ENCODE measurements at places on chromosomes 12 and 14. TPM values are rescaled to one million over a fixed set of nuclear protein-coding genes. Genes with fewer than 3 reads are reported as not detected.

The TOMM20L gene
- total RNA-seq: not detected

The MANSC4 gene
- total RNA-seq: not detected

The TNFRSF1A gene
- 94.0 TPM for total RNA-seq

The TSPAN8 gene
- total RNA-seq: not detected

The NKX2-1 gene
- total RNA-seq: not detected

The CLEC4C gene
- not detected for total RNA-seq

The BDKRB2 gene
- total RNA-seq: not detected

The PNP gene
- 58.9 TPM for total RNA-seq

The SPIC gene
- total RNA-seq: not detected

The RDH16 gene
- total RNA-seq: 1.8 TPM

The SUOX gene
- total RNA-seq: 7.1 TPM

The KRAS gene
- 39.9 TPM for total RNA-seq

The MLEC gene
- total RNA-seq: 29.2 TPM
